Epithelial cell of esophagus (primary cell): ENCODE measurements at places on chromosomes 3 and 15.
A peak's percentile ranks its signal among the peaks of the same experiment; 100 is the strongest.

- no peak for DNase-seq
Observed at GRCh38 chr3:79047581-79047980, 720.2 kb downstream of the ROBO1 start.

- no peak for DNase-seq
Observed at GRCh38 chr3:100088735-100089368, 25.4 kb downstream of the FILIP1L start.

- no peak for DNase-seq
Observed at GRCh38 chr3:197350446-197350845, 52.0 kb upstream of the DLG1 start.

DNA sequence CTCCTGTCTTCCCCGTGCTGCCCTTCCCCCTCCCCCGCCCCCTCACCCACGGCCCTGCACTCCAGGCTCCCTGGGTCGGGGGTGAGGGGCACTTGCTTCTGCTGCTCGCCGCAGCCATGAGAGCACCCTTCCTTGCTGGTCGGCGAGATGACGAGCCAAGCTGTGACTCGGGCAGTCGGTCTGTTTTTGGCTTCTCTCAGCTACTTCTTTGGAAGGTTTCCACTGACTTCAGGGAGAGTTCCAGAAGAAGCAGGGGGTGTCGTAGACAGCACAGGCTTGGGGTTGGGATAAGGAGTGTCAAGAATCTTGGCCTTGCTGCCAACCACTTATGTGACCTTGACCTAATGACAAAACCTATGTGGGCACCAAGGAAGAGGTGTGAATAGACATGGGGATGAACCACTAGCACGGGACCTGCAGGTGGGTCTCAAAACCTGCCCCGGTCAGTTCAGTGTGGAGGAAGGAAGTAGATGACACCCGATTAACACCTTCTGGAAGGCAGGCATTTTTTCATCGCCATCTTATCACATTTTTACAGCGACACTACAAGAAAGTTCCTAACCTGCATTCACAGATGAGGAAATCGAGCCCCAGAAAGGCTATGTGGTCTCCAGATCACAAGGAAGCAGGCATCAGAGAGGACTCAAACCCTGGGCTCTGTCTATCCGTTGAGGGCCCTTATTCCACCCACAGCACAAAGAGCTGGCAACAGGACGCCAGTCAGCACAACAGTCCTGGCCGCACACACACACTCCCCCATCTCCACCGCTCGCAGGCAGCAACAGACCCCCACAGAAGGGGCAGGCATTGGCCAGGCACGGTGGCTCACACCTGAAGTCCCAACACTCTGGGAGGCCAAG is 120.9 kb downstream of the LIPC start:
- DNase-seq = no peak

DNA sequence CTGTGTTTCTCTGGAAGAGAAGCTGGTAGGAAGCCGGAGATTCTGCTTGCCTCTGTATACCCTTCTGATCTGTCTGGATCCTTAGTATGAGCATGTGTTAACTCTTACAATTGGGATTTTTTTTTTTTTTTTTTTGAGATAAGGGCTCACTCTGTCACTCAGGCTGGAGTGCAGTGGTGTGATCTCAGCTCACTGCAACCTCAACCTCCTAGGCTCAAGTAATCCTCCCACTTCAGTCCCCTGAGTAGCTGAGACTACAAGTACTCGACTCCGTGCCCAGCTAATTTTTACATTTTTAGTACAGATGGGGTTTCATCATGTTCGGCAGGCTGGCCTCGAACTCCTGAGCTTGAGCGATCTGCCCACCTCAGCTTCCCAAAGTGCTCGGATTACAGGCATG is 44.5 kb downstream of the RPN1 start:
- no peak for DNase-seq

DNA sequence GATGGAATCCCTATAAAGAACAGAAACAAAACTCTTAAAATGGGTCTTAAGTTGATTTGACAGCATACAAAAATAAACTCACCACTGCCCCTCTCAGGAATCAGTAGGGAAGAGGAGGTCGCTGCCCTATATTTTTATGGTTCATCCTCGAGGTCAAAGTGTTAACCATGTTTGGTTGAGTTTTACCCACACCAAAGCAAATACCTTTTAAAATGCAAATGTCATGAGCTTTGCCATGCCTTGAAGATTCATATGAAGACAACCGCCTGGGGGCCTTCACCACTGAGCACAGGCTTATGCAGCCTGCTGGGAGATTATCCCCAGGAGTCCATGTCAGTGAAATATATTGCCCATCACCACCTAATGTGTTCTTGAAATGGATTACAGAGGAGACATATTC is 66.1 kb downstream of the GLB1 start:
- DNase-seq = no peak

- peak; percentile 71 for DNase-seq
Observed at GRCh38 chr3:143084856-143085731, 34.5 kb upstream of the CHST2 start.
